ENCODE measurements at places on chromosomes 12 and 14.

GRCh38 chr14:91021991-91022621 lies 38.3 kb downstream of the RPS6KA5 start:
- no peak for DNase-seq

GRCh38 chr14:36313898-36314297 lies 6.5 kb downstream of the MBIP start:
- no peak for DNase-seq

- peak; percentile 48 for DNase-seq
Observed at GRCh38 chr12:52581066-52581465, 7.4 kb upstream of the KRT74 start.

DNA sequence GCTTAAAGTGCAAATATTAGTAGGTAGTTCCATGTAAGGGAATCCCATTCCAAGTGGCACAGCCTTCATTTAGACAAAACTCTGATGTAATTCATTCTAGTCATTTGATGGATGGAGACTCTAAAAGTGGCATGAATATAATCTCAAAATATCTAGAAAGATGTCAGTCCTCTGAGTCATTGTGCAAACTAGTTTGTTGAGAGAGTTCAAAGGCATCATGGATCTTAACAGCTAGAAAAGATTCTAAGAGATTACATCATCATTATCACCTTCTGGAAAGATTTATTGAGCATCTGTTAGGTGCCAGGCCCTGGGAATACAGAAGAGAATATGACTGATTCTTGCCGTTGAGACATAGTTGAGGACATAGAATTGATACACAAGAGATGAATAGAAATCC lies 30.7 kb downstream of the CRADD start:
- DNase-seq = no peak

DNA sequence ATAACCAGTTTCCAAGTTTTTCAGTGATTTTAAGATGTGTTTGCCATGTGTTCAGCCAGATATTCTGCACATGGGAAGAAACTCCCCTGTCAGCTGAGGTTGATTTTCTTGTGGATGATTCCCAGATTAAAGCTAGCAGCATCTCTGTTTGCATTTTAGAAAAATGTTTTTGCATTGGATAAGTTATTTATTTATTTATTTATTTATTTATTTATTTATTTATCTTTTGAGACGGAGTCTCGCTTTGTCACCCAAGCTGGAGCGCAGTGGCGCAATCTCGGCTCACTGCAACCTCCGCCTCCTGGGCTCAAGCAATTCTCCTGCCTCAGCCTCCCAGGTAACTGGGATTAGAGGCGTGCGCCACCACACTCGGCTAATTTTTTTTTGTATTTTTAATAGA lies 2.8 kb downstream of the ACOT4 start:
- DNase-seq = no peak
